ENCODE measurements at places on chromosomes 13 and 19.

GRCh38 chr13:32164622-32165268, 133.2 kb downstream of the FRY start:
- DNase-seq: peak; percentile 61

DNA sequence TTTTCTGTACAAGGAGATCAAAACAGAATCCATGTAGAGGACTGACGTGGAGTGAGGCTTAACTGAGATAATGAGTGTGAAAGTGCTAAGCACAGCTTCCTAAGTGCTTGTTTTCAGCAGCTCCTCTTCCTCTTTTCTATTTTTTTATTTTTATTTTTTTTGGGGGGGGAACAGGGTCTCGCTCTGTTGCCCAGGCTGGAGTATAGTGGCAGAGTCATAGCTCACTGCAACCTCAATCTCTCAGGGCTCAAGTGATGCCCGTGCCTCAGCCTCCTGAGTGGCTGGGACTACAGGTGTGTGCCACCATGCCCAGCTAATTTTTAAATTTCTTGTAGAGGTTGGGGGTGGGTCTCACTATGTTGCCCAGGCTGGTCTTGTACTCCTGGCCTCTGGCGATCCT, 5.6 kb upstream of the FOSB start:
- no peak for DNase-seq

- no peak for DNase-seq
These were observed 206.3 kb downstream of the RAP2A start for GRCh38 chr13:97640268-97640667.

- DNase-seq: no peak
These were observed 37.2 kb downstream of the STK24 start for GRCh38 chr13:98539666-98540065.

GRCh38 chr13:27920677-27921420, 1.0 kb downstream of the PDX1 start:
- no peak for DNase-seq

DNA sequence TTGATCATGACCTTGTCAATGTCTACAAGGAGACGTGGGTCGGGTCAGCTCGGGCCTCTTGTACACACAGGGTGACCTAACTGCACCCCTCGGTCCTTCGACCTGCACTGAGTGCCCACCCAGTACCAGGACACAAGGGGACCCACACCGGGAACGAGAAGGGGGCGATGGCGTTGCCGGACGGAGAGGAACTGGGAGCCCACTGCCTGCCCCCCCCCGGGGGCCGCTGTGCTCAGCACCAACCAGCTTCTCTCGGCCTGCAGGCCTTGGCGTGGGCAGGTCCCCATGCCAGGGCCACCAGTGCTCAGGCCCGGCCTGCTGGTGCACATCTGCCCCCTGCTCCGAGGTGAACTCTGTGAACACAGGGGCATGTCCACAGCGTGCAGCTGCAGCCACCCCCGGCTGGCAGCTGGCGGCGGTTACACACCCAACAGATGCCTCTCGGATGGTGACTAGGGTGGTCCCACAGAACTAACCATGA, 14.1 kb downstream of the CFD start:
- DNase-seq: no peak

- DNase-seq: peak; percentile 9
These were observed 221.3 kb upstream of the SLITRK6 start for GRCh38 chr13:86020351-86021002.

DNA sequence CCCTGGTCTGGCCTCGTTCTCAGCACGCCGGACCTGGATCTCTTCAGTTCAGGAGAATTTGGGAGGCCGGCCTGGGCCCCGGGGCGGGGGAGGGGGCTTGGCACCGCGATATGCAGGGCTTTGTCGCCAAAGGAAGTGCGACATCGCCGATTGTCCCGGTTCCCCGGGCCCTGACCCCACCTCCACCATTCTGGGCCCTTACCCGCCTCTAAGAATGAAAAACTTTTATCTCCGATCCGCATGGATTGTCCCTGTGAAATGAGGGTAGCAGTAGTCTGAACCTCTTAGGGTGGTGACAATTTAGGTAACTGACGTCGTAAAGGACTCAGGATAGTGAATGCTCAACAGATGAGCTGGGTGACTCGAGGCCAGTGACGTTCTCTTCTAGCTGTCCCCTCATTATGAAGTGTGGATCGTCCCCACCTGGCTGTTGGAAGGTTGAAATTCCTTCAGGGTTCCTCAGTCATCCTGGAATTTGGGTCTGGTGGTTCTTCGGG, 650 bp downstream of the DDA1 start:
- DNase-seq: no peak

- no peak for DNase-seq
These were observed 52.4 kb downstream of the LATS2 start for GRCh38 chr13:21009036-21009435.

GRCh38 chr13:27264181-27264580, 6.4 kb upstream of the RASL11A start:
- DNase-seq: peak; percentile 57

DNA sequence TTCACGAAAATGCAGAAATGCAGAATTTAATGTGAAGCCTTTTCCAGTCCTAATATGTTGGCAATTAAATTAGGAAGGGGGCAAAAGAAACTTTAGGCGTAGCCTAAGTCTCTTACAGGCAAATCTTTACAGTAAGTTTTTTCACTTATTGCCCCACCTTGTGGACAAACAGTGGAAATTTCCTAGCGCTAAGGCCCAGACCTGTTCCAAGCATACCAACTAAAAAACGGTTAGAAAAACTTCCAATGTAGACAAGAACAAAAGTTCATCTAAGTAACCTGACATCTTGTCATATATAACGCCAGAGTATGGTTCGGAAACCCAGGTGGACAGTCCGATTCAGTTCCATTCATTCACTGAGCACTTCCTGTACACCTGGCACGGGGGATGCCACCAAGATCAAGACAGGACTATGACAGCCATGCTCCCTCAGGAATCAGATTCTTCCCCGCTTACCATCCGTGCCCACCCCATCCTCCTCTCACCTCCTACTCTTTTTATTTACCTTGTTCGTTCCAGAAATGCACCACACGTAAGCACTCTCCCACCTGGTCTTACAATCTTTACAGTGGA, 4.9 kb downstream of the ZAR1L start:
- DNase-seq: peak; percentile 63

DNA sequence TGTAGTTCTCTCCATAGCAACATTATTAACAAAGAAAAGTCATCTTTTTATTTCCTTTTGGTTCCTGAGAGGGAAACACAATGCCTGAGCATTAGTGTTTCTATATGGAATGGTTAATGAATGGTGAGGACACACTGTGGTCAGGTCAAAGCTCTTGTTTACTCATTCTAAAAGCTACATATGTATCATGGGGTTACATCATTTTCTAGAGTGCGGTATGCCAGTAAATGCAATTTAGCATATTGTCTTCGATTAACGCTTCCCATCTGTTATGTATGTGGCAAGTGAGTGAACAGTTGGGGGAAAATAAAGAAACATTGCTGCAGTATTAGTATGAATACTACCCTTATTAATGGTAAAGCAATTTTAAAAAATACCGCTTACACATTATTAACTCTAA, 1152.2 kb upstream of the SPRY2 start:
- no peak for DNase-seq

DNA sequence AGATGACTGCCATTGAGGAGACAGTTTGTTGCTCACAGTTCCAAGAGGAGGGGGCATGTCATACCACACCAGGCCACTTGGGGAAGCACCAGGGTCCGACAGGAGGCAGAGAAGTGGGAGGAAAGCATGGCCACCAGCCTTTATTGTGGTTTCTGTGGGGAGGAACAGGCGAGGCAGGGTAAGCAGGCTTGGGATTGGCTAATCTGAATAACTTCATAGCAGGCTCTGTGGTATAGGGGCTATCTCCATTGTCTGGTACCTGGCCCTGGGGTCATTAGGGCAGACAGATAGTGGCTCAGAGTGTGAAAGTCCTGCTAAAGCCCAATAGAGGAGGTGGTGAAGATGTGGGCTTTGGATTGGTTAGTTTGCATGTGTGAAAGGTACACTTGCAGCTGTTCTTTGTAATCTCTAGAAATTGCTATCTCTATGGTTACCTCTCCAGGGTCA, 35.5 kb downstream of the CBY2 start:
- no peak for DNase-seq

- peak; percentile 98 for DNase-seq
These were observed at the start of gene ARHGAP33 for GRCh38 chr19:35775298-35776101. Gene ARHGAP33, plus strand, starts transcription at chr19:35775564. Its CDS starts 95 bp downstream, at chr19:35775659.

GRCh38 chr19:4580961-4581665, 21.6 kb upstream of the SEMA6B start:
- no peak for DNase-seq

DNA sequence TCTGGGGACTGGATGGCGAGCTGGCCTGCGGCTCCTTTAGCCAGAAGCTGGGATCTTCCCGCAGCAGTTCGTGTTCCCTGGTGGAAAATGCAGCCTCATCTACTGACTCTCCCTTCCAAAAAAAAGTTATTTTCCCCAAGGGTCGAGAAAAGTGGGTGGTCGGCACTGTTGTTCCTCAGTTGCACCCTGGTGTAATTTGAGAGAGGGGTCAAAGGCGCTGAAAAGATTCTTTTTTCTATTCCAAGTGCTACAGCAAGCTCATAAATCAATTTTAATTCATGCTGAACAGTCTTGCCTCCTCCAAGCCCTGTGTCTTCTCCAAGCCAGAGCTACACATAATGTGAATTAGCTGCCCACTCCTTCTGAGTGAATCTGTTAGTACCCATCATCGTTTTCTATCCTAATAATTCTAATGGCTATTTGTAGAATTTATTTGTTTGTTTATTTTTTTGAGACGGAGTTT, 774 bp downstream of the SLC25A15 start:
- DNase-seq: no peak

DNA sequence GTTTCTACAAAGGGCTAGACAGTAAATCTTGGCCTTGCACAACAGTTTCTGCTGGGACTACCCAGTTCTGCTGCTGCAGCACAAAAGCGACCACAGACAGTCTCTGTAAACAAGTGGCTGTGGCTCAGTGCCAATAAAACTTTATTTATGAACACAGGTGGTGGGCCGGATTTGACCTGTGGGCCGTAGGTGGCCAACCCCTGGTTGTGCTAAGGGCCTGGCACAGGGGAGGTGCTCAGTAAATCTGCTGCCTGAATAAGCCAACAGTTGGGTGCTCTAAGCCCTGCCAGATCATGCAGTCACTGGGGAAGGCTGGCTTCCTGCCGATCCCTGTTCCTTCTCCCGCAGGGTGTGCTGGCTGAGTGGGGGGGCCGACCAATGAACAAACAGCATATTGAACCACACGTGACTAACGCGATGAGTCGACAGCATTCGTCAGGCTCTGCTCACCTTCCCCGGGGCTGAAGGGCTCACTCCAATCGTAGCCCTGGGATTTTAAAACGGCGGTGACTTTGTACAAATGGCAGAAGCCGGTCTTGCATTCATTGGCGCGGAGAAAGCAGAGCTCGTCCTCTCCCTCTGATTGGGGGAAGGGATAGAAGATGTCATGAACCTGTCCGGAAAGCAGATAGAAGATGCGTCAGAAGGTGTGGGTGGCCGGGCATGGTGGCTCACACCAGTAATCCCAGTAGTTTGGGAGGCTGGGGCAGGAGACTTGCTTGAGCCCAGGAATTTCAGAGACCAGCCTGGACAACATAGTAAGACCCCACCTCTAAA, 24.3 kb upstream of the MYDGF start:
- peak; percentile 61 for DNase-seq

GRCh38 chr13:22287343-22287920, 616.6 kb downstream of the FGF9 start:
- no peak for DNase-seq

GRCh38 chr13:114132419-114133121, at the start of gene RASA3:
Gene RASA3, minus strand, starts transcription at chr13:114132623. Its CDS starts 134 bp downstream, at chr13:114132489.
- peak; percentile 63 for DNase-seq

DNA sequence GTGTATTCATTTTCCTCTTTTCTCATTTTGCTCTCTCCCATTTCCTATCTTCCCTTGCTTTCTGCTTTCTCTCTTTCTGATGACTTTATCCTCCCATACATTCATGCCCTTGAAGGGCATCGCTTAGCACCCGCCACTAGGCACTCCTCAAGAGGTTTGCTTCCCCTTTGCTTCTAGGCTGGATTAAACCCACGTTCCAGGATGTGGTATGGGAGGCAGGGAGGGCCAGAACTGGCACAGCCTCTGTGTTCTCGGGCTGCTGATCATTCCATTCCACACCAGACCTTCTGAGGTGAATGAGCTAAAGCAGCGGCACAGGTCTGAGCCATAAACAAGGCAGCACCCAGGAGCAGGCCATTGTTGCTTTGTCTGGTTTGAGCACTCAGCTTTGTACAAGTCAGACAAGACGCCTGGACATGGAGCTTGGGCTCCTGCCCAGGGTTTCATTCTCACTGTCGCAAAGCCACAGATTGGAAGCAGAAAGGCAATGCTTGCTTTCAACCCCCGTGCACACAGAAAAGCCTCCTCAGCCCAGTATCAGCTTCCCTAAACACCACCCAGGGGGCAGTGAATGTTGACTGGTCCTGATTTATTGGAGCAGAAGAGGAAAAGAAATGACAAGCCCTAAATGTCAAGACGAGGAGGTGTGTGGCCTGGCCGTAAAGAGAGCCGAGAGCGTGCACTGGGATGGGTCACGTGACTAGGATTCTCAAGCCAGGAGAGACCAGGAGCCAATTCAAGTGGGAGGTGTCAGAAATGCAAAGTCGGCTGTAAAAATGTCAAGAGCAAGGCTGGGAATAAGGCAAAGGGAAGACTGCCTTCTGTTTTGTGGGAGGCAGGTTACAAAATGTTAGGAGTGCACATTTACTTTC, 218.0 kb upstream of the SERP2 start:
- peak; percentile 51 for DNase-seq

- DNase-seq: no peak
These were observed 46.6 kb downstream of the PIN1 start for GRCh38 chr19:9881720-9882119.

DNA sequence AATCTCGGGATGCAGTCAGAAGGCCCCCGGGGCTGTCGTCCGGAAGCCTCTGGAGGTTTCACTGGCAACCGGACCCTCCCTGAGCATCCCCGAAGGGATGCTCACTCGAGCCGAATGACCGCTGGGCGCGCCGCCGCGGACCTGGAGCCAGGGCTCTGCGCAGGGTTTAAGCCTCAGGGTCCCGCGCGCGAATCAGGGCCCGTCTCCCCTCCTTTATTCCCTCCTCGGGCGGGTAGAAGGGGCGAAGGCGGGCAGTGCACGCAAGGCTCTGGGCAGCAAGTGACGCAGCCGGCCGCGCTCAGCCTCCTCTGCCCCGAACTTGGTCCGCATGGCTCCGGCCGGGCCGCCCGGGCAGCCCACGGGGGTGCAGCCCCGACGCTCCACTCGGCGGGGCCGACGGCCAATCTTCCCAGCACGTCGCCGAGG, 572 bp downstream of the SHISA2 start:
- DNase-seq: no peak

DNA sequence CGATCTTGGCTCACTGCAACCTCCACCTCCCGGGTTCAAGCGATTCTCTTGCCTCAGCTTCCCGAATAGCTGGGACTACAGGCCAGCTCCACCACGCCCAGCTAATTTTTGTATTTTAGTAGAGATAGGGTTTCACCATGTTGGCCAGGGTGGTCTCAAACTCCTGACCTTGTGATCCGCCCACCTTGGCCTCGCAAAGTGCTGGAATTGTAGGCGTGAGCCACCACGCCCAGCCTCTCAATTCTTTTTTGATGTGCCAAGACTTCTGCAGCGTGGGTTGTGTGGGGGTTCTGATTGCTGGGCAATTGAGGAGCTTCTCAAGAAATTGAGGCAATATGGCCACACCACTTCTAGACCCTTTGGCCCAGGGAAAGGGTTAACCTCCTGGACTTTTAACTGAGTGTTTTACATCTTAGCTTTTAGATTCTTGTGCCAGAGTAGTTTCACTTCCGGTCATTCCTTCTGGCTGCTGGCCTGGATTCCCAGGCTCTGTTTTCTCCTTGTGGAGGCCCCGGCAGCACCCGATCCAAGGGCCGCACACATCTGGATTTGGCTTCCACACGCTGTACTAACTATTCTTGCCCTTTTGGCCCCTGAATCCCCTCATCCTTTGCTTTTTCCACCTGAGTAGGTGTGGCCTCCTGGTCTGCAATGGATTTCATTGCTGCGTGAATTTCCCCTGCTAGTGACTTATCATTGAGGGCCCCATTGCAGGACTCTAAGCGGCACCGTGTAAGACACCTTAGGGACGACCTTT, 14.7 kb downstream of the SMARCA4 start:
- DNase-seq: no peak
